CD4-positive, CD25-positive, alpha-beta regulatory T cell (primary cell): ENCODE measurements at places on chromosomes 3 and 15. TPM values are rescaled to one million over a fixed set of nuclear protein-coding genes. Genes with fewer than 3 reads are reported as not detected.

- DNase-seq: peak; percentile 3
Observed at GRCh38 chr3:98732286-98733052, 30.7 kb upstream of the ST3GAL6 start.

GRCh38 chr3:6228958-6229683, 631.8 kb upstream of the GRM7 start:
- no peak for DNase-seq

GRCh38 chr3:187900993-187901755, 155.9 kb upstream of the BCL6 start:
- DNase-seq: no peak

- DNase-seq: no peak
Observed at GRCh38 chr3:61451841-61452240, 109.5 kb upstream of the PTPRG start.

DNA sequence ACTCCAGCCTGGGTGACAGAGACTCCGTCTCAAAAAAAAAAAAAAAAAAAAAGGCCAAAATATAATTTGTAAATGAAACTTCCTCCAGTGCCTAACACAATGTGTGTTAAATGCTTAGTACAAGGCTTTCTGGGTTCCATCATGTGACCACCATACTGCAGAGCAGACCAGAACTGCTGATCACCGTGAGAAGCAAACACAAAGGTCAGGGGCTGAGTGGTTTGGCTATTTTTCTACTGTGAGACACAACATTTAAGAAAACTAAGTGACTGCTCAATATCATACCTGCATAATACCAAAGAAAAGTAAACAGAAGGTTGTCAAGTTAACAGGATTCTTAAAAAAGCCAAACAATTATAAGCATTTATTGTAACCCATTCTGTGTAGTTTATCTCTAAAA, 13.2 kb downstream of the ABCC5 start:
- DNase-seq: no peak

The FXR1 gene
- total RNA-seq: 146 TPM

- no peak for DNase-seq
Observed at GRCh38 chr15:98842973-98843285, 164.7 kb downstream of the PGPEP1L start.

DNA sequence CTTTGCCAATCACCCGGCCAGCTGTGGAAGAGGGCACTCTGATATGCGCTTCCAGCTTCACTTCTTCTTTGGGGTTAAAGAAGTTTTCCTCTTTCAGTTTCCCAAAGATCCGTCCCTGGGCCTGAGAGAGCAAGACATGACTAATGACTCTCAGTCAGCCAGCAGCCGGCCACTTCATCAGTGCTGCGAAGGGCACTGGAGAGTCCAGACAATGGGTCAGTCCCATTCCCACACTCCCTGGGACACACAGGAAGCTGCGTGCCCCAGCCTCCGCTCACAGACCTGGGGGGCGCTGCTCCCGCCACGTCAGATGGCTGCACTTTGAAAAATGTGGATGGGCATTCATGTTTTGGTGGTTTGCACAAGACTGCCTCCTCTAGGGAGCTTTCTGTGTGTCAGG, 63.3 kb downstream of the SENP2 start:
- no peak for DNase-seq

The HYAL2 gene
- total RNA-seq: 1.5 TPM

GRCh38 chr3:151818361-151818760, 4.4 kb downstream of the AADAC start:
- no peak for DNase-seq

DNA sequence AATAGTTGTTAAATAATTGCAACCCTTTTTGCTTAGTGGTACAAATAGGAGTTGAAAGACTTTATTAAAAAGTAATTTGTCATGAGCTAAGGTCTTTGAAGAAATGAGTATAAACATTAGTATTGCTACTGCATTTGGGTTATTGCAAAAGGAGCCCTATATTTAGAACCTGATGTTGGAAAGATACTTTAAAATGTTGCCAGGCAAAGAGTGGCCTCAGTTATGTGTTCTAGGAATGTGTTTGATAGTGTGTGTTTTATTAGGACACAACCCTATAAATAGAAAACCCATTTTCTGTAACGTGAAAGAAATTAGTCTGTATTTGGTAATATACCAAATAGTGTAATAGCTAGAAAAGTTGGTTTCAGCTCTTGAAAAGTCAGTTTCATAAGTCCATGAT, 10.7 kb downstream of the VPS8 start:
- DNase-seq: no peak

DNA sequence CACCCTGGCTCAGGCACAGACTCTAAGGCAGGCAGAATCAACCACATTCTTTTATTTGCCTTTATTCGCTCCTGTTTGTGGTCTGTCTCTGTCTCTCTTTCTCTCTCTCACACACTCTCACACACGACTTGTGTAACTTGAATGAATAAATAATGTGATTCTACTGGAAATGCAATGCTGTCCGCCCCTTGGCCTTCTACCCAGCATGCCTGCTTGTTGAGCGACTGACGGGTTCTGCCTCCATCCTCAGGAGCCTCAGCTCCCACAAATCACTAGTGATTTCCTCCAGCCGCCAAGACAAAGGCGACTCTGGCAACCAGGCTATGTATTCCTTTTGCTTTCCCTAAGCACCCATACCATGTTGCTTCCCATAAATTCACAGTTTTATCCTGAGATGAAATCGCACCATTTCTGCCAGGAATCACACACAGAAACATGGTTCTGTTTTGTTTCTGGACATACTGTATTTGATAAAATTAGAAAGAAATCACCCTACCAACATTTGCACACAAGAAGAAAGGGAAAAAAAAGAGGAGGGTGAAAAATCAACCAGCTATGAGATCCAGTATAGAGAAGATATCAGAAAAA, 460.8 kb downstream of the MAGI1 start:
- no peak for DNase-seq

GRCh38 chr3:55698831-55699230, 211.7 kb upstream of the WNT5A start:
- DNase-seq: no peak

- no peak for DNase-seq
Observed at GRCh38 chr3:177689869-177690268, 492.6 kb upstream of the TBL1XR1 start.

The ADGRG7 gene
- not detected for total RNA-seq

DNA sequence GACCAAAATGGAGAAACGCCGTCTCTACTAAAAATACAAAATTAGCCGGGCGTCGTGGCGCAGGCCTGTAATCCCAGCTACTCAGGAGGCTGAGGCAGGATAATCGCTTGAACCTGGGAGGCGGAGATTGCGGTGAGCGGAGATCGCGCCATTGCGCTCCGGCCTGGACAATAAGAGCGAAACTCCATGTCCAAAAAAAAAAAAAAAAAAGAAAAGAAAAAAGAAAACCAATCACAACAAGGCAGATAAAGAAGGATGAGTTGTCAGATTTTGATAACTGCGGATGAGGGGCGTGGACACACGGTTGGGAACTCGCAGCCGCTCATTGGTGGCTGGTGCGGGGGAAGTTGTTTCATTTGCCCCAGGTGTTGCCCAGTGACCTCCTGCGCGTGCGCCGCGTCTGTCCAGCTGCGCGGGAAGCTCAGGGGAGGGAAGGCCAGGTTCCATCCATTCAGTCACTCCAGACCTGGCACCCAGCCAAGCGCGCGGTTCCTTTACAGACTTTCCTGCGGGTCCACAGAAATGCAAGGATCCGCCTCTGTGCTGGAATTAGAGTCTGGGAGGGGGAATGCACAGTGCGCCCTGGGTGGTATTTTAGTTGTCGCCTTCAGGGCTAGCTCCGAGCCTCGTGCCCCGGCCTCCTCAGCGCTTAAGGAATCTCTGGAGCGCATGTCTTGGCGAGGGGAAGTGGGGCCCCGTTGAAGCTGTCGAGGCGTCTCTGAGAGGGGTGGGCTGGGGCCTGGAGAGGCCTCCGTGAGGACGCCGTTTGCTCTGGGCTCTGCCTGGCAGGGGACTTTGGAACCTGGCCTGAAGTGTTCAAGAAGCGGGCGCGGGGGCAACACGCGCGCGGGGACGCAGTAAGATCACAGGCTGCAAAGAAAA, 708 bp upstream of the GCHFR start:
- DNase-seq: peak; percentile 34

DNA sequence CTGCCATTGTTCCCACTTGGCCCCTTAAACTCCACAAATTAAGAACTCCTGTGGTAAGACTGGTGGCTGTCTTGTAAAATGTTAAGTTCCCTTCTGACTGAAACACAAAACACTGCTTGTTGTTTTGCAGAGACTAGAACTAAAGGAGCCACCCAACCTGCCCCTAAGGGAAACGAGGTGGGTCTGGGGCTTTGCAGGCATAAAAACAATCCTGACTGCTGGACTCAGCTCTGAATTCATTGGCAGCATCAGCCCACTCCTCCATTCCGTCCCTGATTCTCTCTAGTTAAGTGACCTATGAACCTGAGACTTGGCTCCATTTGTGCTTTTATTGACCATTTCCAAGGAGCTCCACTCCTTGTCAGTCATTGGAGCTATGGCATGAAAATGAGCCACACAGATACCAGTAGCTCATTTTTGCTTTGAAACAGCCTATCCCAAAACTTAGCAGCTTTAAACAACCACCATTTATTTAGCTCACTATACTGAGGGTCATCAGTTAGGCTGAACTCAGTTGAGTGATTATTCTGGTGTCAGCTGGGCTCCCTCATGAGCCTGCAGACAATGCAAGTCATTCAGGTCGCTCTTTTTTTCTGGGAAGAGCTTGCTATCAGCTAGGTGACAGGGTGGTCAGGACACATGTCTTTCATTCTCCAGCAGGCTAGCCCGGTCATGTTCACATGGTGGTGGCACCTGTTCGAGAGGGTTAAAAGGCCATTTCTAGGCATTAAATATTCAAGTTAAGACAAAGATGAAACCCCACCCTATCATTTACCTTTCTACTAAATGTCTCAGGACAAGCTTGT, 175.1 kb upstream of the CTNNB1 start:
- no peak for DNase-seq

The ALDH1L1 gene
- total RNA-seq: not detected

DNA sequence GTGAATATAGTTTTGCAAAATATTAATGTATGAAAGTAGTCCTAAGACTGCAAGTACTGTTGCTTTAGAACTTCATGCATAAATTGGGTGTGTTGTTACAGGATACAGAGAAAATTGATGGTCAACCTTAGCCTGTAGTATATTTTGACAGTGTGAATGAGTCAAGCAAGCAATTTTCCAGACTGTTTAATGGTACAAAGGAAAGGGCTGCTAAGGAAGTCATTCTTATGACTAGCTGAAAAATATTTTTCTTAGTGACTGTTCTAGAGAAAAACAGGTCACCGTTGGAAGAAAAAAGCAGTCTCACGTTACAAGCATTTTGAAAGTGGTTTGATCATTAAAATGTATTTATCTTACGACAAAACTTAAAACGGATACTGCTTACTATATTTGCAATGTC, 49.2 kb downstream of the MBNL1 start:
- no peak for DNase-seq

DNA sequence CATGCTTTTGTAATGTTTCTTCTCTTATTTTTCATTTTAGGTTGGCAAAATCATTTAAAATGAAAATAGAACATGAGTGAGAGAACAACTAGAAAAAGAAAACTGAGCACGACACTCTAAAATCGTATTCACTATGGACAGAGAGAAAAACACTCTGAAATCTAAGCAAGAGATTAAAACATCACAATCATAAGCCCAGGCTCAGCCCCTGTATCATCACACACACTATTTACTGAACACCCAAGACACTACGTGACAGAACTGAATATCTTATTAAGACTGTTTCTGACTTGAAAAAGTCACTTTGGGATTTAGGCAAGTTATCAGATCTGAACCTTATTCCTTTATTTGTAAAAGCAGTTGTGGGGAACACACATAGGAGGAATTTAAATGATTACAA, 82.6 kb upstream of the PLXND1 start:
- no peak for DNase-seq

The TNNC1 gene
- 3.9 TPM for total RNA-seq

- DNase-seq: no peak
Observed at GRCh38 chr3:111669926-111670630, 74.9 kb upstream of the ZBED2 start.

DNA sequence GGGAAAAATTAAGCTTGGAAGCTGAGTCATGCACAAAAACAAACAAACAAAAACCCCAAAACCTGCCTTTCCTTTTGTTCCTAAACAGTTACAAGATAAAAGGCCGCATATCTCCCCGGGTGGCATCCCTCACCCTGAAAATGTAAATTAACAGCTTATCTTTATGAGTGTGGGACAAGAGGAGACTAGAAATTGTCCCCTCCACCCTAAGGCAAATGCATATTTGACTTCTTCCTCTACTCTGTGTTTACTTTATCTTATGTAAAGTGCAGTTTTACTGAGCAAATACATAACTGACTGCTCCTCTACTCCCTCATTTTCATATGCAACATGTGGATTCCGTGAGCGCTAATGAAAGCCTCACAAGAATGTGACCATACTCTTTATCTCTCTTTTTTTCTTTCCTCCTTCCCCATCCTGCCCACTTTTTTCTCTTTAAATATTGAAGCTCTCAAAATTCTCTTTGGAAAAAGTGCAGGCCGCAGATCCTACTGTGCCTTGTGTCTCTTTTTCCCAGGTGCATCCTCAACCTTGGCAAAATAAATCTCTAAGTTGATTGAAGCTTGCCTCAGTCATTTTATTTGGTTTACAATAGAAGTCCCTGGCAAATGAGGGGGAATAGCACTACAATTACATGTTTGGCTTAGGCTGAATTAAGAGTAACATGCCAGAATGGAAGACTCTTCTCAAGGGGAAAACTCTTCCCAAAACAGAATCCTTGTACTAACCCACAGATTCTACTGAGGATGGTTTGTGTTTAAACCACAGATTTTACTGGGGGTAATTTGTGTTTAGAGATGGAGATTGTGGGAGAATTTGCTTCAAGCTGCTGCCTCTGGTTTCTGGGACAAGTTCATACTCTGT, 72.7 kb upstream of the WDR72 start:
- DNase-seq: no peak

DNA sequence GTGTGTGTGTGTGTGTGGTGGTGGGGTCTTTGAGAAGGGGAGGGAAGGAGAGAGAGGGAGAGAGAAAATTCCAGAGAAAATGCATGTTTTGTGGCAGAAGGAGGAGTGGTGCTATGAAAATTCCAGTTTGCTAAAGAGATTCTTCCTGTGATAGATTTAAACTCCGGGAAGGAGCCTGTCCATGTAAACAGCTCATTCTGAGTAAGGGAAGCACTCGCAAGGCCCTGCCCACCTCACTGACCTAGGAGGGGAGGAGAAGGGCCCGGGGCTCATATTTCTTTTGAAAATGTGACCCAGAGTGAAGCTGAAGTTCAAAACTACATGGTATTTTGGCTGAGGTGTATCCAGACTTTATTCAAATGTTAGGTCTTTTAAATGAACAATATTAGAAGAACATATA, 41.3 kb downstream of the ADAMTSL3 start:
- no peak for DNase-seq

- DNase-seq: no peak
Observed at GRCh38 chr3:171516765-171517164, 56.6 kb upstream of the TNIK start.
